Spinal cord (tissue), 10 donors: ENCODE measurements at places on chromosomes 13 and 19.

- no peak for DNase-seq
Measured at GRCh38 chr13:113077566-113077952, 28.0 kb upstream of the F7 start.

DNA sequence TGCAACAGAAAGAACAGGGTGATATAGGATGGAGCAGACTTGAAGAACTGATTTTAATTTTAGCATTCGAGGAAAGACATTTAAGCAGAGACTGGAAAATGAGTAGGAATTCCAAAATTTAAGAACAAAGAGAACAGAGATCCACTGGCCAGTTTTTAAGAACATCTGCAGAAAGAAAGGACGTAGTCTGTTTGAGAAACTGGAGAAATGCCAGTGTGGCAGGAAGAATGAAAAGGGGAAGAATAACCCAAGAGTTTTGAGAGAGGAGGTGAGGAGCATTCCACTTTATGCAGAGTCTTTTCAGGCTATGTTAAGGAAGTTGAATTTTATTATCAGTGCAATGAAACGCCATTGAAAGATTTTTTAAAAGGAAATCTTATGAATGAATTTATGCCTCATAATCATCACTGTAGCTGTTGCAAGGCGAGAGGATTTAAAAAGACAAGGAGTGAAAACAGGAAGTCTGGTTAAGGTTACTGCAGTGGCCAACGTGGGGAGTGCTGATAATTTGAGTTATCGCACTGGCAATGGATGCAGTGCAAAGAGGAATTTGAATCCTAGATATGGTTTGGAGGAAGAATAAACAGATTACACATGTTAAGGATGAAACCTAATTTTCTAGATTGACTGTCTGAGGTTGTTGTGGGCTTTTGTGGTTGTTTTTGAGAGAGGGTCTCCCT, 253.8 kb downstream of the DACH1 start:
- DNase-seq = no peak

DNA sequence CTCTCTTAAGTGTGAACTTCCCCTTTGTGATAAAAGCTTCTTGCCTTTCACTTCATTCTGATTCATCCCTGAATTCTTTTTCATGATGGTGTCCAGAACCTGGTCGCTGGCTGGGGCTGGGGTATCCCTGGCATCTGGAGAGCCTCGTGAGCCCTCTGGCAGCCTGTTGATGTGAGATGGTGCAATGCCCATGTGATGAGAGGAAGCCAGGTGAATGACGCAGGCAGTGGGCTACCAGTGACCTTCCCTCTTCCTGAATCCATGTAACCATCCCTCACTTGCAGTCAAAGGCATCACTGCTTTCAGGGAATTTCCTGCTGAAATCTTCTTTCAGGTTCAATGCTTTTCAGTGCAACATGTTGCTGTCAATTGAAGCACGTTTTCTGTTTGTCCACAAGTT, 158.6 kb upstream of the SLC10A2 start:
- no peak for DNase-seq

DNA sequence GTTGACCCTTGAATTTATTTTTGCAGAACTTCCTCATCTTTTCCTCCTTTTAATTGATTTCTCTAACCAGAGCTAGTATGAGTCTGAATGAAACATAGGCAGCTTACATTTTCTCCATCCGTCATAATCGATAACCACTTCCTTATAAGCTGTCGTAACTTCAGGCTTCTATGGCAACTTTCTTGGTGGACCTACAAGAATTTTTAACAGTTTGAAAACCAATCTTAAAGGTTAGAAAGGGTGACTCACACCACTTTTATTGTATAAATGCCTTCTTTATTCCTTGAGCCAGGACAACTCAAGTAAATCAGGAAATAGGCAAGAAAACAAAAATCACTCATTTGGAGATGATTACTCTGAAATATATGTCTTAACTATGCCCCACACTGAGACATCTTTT, 105.7 kb upstream of the KL start:
- DNase-seq = no peak

DNA sequence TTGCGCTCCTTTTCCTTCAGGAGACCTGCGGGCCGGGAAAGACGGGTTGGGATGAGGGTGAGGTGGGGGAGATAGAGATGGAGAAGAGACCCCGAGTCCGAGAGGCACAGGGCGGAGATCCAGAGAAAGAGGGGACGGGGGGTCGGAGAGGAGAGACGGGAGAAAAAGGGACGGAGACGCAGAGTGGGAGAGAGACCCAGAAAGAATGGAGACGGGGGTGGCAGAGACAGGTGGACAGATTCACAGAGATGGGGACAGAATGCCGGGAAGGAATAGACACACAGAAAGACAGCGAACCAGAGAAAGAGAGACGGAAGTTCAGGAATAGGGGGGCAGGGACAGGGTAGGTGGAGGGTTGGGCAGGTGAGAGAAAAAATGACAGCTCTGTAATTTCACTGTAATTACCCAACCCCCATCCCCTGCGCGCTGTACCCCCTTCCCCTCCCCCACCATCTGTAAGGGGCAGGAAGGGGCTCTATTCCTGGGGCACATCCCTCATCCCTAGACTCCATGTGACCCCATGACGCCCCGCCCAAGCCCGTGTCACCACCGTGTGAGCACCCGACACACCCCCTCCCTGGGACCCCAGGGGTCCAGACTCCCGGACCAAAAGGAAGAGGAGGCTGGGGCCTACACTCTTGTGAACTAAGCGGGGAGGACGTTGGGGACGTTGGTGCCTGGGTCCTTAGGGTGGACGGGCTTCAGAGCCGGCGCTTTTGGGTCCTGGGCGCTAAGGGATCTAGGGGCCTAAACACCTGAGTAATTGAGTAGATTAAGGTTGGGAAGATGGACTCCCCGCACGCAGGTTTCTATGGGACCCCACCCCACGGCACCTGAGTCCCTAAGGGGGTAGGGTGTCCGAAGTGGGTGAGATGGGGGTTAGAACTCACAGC, 967 bp downstream of the DBP start:
- no peak for DNase-seq

DNA sequence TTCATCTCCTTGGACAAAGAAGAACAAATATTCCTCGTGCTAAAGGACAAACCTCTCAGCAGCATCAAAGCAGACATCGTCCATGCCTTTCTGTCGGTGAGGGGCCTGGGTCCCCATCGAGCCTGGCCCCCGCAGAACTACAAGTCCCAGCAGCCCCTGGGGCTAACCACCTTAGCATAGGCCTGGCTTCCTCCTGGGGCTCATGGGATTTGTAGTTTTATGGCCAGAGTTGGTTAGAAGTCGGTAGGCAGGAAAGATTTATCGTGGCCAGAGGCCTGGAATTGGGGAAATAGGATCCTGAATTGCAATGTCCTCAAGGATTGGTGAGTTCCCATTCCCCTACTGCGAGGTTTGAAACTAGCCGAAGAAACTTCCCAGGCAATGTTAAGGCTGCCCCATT, 19.6 kb downstream of the TMEM150B start:
- no peak for DNase-seq

GRCh38 chr19:40213882-40214570, 4.2 kb downstream of the TTC9B start:
- DNase-seq = no peak

DNA sequence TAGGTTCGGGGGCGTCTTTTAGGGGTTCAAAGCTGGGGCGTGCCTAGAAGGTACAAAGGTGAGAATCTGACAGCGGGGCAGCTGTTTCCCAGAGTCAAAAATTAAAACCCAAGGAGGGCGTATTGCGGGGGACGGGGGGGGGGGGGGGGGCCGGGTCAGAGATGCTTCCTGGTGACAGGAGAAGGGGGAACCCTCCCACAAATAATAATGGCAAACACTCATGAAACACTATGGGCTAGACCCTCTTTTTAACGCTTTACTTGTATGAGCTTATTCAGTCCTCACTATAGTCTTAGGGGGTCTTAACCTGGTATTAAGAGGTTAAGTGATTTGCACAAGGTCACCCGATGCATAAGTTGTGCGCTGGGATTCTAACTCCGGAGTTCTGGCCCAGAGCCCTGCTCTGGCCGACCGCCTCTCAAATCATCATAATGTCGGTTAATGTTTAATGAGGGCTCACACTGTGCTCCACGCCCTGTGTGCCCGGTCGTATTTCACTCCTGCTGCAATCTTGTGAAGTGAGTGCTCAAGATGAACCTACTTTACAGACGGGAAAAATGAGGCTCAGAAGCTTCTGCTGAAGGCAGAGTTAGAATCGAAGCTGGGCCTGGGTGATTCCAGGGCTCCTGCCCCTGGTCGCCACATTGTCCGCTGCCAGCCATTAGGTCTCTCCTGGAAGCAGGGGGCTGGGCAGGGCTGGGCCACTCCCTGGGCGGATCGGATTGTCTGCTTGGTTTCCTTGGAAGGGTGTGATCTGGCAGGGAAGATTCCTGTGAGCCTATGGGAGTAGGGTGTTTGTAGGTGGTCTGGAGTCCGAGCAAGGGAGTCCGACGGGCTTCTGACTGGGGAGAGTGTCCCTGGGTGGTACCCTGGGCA, 964 bp downstream of the PAK4 start:
- DNase-seq = peak; percentile 46

GRCh38 chr13:111629457-111629856, 309.0 kb downstream of the TEX29 start:
- DNase-seq = no peak

DNA sequence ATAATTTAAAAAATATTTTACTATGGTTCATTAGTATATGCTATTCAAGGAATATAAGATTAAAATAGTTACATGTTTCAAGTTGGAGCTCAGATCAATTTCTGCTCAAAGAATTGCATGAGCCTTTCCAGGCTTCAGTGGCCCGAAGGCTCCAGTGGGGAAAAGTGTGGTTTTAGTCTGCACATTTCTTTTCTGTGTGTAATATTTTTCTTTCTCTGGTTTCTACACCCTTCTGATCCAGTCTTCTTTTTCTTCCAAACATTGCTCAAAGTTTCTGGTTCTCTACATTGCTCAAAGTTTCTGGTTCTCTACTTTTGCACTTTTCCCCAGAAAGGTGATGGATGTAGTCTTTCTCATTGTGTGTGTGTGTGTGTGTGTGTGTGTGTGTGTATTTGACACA, 64.7 kb upstream of the OXGR1 start:
- DNase-seq = no peak

GRCh38 chr19:40223135-40223822, 3.2 kb downstream of the CCNP start:
- no peak for DNase-seq

- no peak for DNase-seq
Measured at GRCh38 chr13:44417876-44418275, 44.3 kb downstream of the SERP2 start.

- DNase-seq = no peak
Measured at GRCh38 chr13:34767778-34768177, 174.3 kb upstream of the NBEA start.

GRCh38 chr19:3281026-3281425, 56.6 kb downstream of the CELF5 start:
- no peak for DNase-seq
